ENCODE measurements at places on chromosomes 16 and 17.

GRCh38 chr17:61567045-61567802 is 23.8 kb downstream of the NACA2 start:
- DNase-seq: no peak

DNA sequence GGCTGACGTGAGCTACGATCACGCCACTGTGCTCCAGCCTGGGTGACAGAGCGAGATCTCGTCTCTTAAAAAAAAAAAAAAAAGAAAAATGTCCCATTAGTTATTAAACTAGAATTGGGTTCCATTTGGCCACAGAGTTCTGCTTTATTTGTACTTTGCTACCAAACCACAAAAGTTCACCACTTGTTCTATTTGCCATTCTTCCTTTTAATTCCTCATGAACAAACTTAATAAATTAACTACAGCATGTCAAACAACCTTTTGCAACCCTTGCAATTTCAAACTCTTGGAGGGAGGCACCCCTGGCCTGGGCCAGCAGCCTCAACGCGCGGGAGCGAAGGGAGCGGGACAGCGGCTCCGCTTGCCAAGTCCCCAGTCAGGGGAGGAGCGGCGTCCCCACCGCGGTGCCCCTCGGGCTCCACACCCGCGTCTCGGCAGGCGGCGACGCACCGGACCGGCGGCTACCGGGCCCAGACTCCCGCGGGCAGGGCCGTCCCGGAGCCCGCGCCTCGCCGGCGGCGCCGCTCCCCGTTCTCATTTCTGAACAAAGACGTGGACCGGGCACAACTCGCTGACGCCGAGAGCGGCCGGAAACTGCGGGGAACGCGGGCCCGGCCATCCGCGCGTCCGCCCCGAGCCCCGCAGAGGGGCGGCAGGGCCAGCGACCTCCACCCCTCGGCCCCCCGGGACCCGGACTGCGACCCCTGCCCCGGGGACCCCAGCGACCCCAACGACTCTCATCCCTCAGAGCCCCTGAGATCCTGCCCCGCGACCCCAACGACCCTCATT is 775 bp downstream of the CYTH1 start:
- DNase-seq: no peak

DNA sequence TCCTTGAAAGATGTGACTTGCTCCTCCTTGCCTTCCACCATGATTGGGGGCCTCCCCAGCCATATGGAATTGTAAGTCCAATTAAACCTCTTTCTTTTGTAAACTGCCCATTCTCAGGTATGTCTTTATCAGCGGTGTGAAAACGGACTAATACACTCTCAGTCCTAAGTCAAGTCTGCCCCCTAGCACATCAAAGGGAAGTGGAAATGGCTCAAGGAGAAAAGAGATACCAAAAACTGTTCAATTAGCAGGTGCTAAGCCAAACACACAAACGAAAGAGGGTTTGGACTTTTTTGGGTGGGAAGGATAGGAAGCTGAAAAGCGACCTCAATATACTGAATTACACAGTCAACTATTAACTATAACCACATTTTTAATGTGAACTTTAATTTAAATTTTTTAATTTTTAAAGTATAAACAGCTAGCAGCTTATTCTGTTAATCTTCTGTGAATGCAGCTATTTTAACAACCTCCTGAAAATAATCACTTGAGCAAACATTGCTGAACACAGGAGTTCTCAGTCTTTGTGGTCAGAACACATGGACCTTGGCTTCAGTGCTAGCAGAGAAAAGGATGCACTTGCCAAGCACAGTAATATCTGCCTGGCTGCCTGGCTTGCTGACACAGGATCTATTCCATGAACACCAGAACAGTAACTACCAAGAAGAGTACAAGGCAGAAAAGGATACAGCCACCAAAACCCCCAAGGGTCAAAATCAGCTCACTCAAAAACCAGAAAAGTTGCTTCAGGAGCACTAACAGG is 10.9 kb downstream of the ZNF18 start:
- DNase-seq: no peak

DNA sequence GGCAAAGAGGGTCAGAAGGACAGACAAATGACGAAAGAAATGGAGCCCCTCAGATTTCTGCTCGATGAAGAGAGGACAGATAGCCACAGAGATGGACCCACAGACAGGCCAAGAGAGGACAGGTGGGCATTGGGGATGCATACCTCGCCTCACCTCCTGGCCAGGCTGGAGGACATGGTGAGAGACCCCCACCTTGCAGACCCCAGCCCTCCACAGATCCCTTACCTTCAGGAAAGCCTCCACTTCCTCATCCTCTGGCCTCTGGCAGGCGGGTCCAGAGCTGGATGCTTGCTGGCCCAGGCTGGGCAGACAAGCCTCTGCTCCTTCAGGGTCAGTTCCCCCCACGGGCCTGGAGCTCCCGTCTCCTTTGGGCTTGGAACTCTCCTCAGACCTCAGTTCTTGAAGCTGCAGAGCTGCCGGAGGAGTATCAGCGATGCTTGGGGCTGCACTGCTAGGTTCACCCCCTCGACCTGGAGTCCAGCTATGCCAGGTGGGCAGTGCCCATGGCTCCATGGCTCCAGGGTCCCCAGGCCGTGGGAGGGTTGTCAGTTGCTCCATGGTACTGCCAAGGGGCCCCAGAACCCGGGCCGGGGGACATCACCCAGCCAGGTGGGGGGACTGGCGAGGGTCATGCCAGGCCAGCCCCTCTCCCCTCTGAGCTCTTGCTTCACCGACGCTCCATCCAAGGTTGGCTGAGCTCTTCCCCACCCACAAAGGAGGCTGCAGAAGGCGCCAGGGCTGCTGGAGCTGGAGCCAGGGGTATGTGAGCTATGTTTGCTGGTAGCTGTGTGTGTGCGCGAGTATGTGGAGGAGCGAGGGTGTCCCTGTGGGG is 1.0 kb downstream of the TSPOAP1 start:
- DNase-seq: no peak

GRCh38 chr16:53561101-53561888 is 58.3 kb upstream of the AKTIP start:
- DNase-seq: no peak

GRCh38 chr17:38867968-38868816 is 1.7 kb upstream of the LASP1 start:
- no peak for DNase-seq

- DNase-seq: no peak
Observed at GRCh38 chr17:47983492-47984223, 12.7 kb downstream of the CDK5RAP3 start.

DNA sequence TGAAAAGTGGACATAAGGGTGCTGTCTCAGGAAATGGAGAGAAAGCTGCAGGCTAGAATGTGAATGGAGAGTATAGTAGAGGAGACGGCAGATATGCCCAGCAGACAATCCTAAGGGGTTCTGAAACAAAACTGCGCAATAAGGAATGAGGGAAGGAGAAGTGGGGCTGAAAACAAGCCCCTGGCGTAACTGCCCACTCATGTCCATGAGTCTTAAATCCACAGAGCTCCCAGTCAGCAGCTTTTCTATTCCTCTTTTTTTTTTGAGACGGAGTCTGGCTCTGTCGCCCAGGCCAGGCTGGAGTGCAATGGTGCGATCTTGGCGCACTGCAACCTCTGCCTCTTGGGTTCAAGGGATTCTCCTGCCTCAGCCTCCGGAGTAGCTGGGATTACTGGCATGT is 5.9 kb downstream of the STRADA start:
- DNase-seq: no peak

DNA sequence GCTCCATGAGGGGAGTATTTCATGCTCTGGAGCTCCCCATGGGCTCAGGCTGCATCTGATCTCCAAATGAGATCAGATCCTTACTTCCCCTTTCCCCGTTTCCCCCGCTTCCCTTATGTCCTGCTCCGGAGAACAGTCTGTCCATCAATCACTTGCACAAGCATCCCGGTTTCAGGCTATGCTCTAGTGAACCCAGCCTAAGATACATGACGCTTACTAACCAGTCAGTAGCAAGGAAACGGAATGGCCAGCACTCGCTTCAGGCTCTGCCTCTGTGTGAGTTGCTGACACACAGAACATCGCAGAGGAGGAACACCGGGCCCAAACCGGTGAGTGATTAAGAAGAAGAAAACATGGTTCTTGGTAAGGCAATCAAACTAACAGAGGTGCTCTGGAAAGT is 9.4 kb upstream of the ATP5MC1 start:
- DNase-seq: peak; percentile 24

DNA sequence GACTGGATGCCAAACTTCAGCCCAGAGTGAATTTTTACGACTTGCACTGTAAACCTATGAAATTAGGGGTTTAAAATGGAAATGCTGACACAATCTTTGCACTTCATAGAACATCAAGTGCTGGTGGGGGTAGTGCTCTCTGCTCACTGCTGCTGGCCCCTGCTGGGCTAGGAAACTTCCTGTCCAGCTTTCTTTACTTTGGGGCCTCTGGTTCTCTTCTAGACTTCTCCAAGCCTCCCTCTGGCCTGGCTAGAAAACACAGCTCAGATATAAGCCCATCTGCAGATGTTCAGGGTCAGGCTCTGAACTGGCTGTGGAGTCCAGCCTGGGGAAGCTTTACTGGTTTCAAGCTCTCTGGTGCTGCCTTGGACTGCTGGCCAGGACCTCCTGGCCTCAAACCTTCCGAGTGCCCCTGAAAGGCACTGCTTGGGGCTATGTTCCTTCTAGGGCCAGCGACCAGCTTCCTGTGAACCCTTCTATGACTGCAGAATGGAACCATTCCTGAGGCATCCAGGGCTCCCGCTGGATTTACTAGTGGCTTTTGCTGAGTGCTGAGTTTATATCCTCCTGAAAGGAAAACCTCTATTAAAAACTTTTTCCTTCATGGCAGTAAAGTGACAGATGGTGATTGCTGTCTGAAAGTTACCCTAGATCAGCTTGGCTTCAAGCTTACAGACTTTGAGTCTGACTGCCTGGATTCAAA is 59.4 kb downstream of the TBX4 start:
- no peak for DNase-seq

DNA sequence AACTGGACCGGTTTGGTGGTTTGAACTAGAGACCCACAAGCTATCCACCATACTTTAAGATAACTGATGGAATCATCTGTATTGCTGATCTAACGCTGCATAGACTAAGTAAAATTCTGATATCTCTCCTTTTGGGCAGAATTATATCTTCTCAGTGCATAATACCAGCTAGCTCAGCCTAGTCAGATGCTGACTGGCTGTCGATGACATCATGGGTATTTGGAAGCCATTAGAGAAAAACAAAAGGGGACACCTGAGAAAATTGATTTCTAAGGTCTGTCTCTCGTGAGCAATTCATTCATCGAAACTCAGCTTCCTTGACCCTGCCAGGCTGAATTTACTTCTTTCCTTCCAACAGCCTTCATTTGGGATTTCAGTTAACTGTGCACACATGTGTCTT is 263.0 kb upstream of the CCL2 start:
- no peak for DNase-seq

DNA sequence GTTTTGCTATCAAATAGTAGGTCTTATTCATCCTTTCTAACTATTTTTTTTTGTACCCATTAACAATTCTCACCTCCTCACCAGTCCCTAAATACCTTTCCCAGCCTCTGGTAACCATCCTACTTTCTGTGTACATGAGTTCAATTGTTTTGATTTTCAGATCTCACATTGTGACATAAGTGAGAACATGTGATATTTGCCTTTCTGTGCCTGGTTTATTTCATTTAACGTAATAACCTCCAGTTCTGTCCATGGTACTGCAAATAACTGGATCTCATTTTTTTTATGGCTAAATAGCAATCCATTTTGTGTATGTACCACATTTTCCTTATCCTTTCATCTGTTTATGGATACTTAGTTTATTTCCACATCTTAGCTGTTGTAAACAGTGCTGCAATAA is 181.9 kb upstream of the KIF2B start:
- DNase-seq: no peak

DNA sequence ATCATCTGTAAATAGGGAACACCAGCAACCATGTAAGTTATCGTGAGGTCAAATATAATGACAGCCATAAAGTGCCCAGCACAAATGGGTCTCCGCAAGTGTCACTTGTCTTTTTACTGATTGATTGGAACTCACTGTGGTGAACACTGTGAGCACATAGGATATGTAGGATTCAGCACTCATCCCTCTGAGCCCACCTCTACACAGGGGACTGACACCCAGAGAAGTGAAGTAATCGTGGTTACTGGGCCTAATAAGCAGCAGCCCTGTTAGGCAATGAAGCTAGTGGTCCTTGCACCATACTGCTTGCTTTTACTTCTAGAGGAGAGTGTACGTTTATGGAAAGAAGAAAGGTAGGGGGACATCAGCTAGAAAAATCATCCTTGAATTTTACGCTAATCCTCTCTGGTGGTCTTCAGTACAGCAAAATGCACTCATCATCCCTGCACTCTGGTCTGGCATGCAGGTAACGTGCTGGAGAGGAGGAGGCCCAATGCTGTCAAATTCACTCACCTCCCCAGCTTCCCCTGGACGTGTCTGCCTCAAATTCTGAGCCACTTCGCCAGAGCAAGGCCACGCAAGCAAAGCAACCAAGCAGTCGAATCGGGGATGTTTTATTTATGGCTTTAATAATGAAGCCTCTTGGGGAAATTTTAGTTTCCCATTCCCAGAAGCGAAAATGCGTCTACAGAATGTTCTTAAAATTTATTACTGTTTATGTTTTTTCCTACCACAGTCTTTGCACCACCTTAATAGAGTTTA is 74.7 kb downstream of the YPEL2 start:
- no peak for DNase-seq

GRCh38 chr17:17205368-17206123 is 587 bp downstream of the PLD6 start:
- DNase-seq: peak; percentile 56

DNA sequence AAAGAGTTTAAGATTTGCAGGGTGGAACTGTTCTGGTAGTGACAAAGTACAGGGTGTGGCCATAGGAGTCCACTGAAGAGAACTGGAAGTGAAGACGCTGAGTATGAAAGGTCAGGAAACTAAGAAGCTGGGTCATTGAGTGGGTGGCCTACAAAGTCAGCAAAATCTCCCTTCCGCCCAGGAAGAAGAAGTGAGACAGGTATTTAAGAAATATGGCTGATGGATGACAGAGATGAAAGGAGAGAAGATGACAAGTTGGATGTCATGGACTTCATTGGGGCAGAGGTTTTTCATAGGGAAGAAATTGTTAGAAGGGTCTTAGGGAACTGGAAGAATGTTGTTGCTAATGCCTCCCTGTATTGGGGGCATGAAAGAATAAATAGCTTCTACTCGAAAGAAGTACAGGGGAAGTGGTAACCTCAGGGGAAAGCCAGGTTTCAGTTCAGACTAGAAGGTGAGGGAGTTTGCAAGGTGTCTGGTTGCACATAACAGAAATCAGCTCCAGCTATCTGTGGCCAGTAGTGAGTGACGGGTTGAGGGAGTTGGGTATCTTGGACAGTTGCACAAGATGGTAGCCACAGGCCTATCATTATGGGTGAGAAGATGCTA is 33.6 kb upstream of the MED13 start:
- no peak for DNase-seq

DNA sequence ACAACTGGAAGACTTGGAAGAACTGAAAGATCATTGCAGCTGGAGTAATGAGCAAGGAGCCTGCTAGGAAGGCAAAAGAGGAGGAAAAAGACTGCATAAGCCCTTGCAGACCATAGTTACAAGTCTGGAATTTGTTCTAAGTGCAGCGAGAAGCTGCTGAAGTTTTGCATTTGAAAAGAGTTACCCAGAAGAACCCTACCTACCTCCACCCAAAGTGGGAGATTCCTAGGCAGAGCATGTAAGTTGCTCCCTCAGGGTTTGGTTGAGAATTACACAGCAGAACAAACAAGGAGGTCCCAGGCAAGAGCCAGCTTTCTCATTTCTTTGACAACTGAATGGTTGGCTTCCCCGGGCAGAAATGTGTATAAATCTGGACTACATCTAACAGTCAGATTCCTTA is 118.7 kb upstream of the NUDT7 start:
- no peak for DNase-seq

Measured in renal pelvis (tissue), 12 donors.